ENCODE measurements at places on chromosomes 4 and X. TPM values are rescaled to one million over a fixed set of nuclear protein-coding genes. Genes with fewer than 3 reads are reported as not detected.
A peak's percentile ranks its signal among the peaks of the same experiment; 100 is the strongest.

- DNase-seq: peak; percentile 53
Measured at GRCh38 chrX:15694941-15695451, 30.4 kb upstream of the CLTRN start.

DNA sequence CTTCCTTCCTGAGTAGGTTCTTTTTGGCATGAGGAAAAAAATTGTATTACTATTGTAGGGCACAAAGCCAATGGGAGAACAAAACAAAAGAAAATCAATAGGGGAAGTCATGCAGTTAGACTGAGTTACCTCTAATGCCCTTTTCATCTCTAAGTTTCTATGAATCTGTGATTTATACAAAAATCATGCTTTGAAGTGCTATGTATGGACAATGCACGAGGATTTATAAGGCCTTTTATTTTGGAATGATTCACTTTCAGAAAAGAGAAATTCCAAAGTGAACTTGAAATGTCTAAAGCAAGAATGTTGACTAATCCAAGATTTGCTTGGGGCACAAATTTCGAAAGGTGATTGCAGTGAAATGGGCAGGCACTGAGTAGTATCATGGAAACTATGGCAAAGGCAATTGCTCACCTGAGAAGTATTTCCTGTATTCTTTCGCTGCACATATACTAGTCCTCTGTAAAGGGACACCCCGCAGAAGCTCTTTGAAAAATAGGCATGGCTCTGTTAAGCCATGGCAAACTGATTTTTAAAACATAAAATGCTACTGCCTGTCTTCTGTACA, 52.8 kb downstream of the ADGRG4 start:
- DNase-seq: no peak

DNA sequence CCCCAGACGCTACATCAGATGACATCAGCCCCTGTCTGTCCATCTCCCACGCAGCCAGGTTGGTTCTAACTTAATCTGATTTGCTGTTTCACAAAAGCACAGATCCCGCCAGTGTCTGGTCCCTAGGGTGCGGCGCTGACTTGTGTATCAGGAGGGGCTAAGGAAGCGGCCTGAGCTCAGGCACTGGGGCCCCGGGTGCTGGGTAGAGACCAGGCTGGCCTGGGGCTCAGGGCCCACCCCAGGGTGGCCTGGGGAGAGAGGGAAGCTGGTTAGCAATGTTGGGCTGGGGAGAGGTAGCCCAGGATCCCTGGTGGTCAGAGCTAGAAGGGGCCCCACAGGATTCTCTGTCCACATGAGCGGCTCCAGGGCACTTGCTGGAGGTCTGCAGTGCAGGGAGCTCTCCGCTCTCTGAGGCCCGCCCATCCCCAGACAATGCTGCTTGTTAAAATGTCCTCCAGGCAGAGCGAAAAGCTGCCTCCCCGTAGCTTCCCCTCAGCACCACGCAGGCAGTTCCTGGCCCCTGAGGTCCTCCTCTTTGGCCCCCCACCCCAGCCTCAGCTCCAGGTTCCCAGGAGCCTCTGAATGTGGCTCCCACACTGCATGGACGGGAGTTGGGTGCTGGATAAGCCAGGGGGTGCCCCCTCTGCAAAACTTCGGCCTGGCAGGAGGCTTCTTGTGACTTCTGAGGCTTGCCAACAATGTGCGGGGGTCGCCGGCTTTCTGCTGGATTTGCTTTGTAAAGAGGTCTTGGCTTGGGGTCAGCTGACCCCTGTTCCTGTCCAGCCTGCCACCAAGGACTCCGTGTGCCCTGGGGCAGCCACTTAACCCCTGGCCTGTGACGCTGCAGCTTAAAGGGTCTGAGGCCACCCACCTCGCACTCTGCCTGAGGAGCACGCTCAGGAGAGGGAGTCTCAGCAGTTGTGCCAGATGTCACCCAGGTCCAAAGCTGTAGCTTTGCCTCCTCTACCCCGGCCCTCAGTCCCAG, 112.9 kb downstream of the CPZ start:
- no peak for DNase-seq

- DNase-seq: no peak
Measured at GRCh38 chrX:85024044-85024443, 20.4 kb downstream of the APOOL start.

- no peak for DNase-seq
Measured at GRCh38 chr4:91373546-91373945, 930.2 kb upstream of the GRID2 start.

DNA sequence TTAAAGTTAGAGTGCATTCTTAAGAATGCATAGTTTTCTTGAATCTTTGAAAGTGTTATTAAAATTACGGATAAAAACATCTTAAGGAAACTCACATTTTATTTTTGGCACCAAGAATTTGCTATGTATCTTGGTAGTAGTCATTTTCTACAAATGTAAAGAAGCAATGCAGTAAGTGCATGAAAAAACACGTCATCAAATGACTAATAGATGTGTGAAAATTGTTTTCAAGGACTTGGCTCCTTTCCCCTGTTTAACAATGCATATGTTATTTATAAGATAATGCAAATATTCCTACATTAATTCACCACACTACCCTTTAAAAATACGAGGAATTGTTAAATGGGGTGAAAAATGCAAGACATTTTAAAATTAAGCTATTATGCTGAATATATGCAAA, 461.2 kb upstream of the PCDH7 start:
- DNase-seq: no peak

DNA sequence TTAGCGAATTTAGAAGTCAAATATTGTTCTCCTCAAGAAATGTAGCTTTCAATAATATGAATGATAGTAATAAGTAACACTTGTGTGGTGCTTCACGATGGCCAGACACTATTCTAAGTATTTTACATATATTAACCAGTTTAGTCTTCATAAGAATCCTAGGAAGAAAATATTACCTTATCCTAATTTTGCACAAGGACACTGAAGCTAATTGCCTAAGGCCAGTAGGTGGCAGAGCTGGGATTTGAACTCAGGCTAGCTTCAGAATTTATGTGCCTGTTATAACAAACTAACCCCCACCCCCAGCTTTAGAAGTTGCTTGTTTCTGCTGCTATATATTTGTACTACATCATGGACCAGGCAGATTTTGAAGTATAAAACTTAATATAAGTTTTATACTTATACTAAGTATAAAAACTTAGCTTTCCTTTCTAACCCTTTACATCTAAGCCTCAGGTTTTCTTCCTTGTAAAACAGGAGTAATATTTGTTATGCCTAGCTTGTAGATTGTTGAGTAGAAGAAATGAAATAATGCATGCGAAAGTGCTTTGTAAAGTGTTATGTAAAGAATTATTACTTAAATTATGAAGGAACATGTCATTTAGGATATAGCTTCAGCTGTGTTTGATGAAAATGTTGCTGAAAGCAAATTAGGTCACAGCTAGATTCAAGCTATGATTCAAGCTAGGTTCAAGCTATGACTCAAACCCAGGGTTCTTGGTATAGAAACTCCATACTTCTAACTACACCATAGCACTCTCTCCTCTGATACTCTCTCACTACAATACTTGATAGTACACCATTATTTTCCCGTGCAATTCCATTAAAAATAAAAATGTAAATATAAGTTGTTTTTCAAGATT, 4.2 kb upstream of the CDS1 start:
- no peak for DNase-seq

GRCh38 chrX:15769300-15769954, 20.9 kb upstream of the ZRSR2 start:
- no peak for DNase-seq

DNA sequence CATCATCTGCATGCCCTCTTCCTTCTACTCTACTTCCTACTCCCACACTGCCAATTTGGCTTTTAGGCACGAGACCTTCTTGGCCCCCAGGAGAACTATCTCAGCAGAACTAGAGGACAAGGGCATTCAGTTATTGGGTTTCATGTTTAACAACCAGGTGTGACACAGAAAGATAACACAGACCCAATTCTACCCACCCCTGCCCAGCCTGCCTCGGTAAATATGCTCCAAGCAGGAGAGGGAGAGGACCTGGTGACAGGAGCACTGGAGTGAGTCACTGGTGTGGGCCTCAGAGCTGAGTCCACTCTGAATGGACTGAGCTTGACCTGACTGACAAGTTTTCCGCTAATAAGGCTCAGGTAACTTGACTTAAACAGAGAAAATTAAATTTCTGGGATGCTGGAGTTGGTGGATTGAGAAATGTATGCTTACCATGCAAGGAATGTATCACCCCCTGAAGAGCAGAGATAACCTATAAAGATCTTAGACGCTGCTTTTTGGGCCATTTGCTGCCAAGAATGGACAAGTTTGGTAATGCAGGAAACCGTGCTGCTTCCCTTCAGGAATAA, 52.5 kb downstream of the CASP3 start:
- no peak for DNase-seq

- DNase-seq: no peak
Measured at GRCh38 chrX:38214044-38214443, 6.6 kb downstream of the SRPX start.

DNA sequence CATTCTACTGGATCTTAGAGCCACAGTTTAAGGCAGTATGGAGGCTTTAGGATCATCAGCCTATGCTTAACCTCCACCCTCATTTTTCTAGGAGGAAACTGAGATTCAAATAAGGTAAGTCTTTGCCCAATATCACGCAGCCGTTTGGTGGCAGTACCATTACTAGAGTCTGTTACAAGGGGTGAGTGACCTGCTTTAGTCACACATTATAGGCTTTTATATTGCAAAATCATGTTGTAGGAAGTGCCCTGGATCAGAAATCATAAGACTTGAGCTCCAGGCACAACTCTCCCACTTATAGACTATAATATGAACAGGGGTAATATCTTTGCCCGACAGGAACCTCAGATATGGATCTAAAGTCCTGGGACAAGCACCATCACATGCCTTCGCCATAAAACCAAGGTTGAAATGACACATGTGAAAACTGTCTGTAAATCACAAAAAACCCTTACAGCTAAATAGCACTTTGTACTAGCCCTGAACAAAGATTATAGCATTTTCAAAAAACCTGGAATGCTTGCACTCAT, 19.2 kb downstream of the HPSE start:
- DNase-seq: no peak

- no peak for DNase-seq
Measured at GRCh38 chrX:84358271-84358670, 144.0 kb downstream of the HDX start.

DNA sequence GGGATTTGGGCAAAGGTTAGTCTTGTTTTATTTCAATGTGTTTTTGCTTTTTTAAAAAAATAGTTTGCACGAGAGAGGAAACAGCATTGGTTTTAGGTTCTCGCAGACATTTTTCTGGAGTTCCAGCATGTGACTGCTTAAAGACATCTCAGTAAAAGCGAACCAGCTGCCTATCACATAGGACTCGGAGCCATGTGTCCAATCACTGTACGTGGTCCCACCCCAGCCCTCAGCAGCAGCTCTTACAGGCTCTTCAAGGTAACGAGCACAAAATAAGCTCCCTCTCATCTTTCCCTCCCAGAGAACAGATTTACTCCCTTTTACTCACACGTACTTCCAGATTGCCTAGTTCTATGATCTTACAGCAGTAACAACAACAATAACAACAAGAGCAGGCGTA, 68.7 kb downstream of the MCF2 start:
- DNase-seq: peak; percentile 35

DNA sequence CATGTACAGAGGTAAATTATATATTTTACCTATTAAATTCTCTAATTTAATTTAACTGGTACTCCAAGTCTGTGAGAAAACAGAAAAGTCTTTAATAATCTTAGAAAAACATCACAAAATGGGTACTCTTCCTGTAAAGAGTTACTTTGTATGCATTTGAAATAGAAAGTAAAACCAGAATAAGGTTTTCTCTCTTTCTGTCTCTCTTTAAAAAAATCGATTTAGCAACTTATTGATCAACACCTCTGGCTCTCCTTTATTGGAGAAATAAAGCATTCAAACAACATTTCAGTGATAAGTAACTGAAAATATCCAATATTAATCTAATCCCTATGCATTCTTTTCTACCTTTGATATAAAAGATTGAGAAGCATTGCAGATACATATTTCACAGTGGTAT, 27.4 kb downstream of the ATOH1 start:
- DNase-seq: no peak

DNA sequence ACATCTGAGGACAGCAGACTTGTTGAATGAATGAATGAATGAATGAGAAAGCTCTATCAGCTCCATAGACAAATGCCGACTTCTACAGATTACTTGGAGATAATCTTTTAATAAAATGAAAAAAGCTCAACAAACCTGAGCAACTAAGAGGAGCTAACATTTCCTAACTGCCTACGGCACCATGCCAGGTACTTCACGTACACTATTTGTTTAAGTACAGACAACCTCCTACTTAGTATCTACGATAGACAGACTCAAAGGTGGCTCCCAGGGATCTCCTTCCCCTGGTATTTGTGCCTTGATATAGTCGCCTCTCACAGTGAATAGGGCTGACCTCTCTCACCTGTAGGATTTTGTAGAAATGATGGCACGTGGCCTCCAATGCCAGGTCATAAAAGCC, 412.2 kb upstream of the FAT1 start:
- no peak for DNase-seq

DNA sequence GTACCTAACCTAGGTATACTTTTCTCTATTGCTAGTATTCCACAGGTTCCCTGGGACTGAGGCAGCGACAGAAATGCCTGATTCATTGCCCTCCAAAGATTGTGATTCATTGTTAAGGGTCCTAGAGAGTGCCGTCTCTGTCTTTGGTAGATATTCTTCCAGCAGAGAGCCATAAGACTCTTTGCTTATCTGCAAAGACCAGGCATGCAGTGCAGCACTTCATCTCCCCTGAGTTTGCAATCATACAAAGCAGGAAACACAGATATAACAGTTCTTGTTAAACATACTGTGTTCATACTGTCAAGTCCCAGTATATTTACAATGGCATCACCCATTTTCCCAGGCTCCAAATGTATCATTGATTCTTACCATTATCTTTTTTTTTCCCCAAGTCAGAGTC, 47.7 kb downstream of the KLF8 start:
- DNase-seq: no peak

DNA sequence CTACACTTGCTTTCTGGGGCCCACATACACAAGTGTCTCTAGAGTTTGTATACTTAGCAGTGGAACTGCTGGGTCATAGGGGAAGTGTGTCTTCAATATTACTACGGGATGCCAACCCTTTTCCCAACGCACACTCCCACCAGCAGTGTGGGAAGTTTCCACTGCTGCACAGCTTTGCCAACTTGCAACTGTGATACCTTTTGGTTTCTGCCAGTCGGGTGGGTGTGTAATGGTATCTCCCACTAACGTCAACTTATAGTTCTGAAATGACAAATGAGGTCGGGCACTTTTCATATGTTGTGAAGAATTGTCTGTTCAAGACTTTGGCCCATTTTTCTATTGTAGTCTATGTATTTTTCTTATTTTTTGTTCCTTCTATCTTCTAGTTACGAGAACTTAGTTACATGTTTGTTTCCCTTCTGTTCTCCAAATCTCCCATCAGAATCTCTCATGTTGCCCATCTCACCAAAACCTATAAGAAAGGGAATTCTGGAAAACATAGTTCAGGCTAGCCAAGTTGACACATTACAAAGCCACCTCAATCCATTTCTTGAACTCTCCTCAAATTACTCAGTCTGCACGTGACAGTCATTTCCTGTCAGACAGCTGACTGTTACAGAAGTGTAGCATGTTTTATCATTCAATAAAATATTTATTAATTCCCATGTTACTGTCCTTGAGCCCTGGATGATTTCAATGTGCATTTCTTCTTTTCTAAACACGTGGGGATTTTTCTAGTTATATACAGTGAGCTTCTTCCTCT, 30.7 kb downstream of the PNMA6E start:
- DNase-seq: no peak

- no peak for DNase-seq
Measured at GRCh38 chr4:144411119-144411518, 234.8 kb upstream of the HHIP start.

GAGE12H gene
- not detected for total RNA-seq

BTK gene
- total RNA-seq: 1.8 TPM

PROM1 gene
- 2.1 TPM for total RNA-seq

RAP2C gene
- 18.0 TPM for total RNA-seq

PHOX2B gene
- not detected for total RNA-seq

TMEM271 gene
- total RNA-seq: not detected

RIPPLY1 gene
- not detected for total RNA-seq

USP26 gene
- not detected for total RNA-seq
